ENCODE measurements at places on chromosomes 11 and 22. TPM values are rescaled to one million over a fixed set of nuclear protein-coding genes. Genes with fewer than 3 reads are reported as not detected.

- DNase-seq = no peak
Measured at GRCh38 chr22:27673839-27674238, 127.7 kb downstream of the MN1 start.

GRCh38 chr11:10663990-10664389 lies 29.6 kb downstream of the IRAG1 start:
- no peak for DNase-seq

GRCh38 chr11:120606211-120607010 lies 94.9 kb downstream of the GRIK4 start:
- DNase-seq = no peak

DNA sequence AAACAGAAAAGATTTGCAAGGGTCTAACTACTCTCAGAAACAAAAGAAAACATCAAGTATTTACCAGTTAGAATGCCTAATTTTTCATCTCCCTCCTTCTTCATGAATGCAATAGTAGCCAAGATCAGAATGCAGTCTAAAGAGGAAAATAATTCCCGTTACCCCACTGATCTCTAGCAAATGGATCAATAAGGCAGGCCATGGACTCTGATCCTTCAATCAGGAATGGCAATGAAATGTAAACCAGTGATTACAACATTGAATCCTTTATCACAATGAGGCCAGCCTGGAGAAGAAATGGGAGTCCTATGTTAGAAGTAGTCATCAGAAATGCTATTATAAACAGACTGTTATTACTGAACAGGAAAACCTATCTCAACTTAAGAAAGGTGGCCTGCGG lies 106.6 kb downstream of the APOL5 start:
- no peak for DNase-seq

DNA sequence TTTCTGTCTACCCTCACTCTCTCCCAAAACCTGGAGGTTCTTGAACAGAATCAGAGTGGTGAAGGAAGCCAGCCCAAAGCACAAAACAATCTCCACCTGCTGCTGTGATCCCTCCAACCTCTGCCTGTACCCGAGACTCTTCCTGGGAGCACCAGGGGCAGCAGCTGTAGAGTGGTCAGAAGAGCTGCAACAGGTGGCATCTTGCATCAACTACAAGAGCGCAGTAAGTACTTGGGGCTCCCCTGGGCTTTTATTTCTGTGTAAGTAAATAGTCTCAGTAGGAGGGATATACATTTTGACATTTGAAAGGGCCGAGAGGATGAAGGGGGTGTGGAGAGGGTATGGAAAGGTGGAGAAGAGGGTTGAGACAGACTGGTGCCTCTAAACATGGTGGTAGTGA lies 8.3 kb upstream of the UBQLNL start:
- no peak for DNase-seq

DNA sequence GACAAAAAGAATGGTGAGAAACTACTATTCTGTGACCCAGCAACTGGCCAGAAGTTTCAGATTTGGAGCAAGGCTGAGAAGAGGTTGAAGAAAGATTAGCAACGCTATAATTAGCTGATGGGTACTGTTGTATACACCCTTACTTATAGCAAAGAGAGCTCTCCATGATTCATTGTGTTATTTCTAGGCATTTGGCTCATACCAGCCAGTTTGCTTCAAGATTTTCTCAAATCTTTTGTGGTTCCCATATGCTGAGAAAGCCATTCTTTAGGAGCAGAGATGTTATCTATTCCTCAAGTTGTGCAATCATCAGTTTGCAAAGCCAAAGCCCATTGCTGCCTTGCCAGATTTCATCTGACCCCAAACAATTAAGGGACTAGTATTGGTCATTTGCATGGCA lies 179.4 kb downstream of the ETS1 start:
- DNase-seq = no peak

DNA sequence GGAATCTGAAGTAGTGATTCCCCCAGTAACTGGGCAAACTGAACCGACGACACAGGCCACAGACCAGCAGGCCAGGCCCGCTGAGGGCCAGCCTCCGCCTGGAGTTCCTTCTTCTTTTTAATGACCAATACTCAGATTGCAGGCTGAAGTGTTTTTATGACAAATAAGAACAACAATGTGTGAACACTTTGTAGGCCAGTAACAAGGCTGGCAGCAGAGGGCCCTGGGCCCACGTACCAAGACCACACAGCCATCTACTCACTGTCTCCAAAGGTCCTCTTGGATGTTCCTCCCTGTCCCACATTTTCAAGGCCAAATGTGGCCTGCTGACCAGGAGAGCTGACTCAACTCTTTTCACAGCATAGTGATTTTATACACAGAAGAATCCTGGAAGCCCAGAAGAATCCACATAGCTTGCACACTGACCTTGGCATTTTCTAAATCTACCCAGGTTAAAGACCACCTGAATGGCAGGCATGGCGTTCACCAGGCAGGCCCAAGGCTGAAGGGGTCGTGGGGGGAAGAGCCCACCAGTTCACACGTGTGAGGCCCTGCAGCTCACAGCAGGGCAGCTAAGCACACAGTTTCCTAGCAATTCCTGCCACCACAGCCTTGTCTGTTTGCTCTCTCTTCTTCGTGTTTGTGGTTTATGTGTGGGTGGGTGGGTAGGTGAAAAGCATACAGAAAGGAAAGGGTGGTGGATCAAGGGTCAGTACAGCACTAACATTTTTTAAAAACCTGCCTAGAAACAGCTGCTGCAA lies 13.3 kb downstream of the SMCO4 start:
- DNase-seq = no peak

DNAJB7 gene
- polyA plus RNA-seq = not detected

HBB gene
- 10.1 TPM for polyA plus RNA-seq

GLB1L2 gene
- polyA plus RNA-seq = 8.1 TPM

NRXN2 gene
- 30.5 TPM for polyA plus RNA-seq

C11orf87 gene
- polyA plus RNA-seq = not detected

All from urinary bladder (tissue), 4 donors.